ENCODE measurements at places on chromosomes 4 and X.
A peak's percentile ranks its signal among the peaks of the same experiment; 100 is the strongest.

DNA sequence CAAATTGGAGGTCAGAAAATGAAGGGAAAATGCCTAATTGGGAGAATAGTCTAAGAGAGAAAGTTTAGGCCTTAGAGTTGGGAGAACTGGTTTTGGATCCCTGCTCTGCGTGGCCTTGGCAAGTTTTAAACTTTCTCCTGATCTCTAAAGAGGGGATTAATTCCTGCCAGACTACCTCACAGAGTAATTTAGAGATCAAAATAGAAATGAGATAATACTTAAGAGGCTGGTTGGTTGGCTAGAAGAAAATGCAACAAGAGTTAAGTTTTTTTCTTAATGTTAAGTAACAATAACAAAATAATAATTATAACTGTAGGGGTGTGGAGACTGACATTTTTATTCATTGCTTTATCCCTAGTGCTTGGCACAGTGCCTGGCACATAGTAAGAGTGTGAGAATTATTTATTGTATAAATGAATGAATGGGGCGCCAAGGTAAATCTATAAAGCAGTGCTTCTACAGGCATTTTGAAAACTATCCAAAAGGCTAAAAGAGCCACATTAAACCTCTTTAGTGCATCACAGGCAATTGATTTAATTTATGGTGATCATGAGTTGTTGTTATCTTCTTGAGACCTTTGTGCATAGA lies 160.5 kb downstream of the RASL11B start:
- no peak for DNase-seq

DNA sequence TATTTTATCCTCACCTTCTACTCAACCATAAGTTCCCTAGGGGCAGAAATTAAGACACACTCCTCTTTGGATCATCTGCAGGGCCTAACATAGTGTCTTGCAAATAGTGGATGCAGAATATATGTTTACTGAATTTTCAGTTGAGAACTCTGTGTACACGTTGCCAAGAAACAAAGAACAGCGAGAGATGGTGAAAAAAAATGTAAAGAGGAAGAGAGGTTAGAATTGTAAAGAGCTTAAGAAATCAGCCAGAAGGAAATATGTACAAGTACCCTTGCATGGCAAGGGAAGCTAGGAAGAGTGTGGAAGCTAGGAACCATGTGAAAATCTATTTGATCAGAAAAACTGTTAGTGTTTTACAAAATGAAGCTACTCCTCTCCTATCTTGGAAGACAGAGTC lies 431.0 kb downstream of the SMARCA1 start:
- no peak for DNase-seq

DNA sequence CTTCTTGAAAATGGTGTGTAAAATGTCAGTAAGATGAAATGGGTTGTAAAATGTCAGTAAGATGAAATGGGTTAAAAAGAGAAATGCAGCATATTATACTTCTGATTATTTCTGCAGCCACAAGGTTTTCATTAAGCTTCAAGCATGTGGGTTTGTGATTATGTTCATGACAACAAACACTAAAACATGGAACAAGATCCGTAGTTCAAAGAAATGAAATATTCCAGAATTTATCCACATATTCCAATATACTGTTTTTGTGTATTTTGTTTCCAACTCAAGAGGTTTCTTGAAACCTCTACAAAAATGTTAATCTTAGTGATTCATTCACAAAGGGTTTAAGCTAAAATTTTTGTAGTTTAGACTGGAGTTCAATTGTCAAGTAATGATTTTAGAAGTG lies 84.0 kb downstream of the ADAMTS3 start:
- DNase-seq, result no peak

DNA sequence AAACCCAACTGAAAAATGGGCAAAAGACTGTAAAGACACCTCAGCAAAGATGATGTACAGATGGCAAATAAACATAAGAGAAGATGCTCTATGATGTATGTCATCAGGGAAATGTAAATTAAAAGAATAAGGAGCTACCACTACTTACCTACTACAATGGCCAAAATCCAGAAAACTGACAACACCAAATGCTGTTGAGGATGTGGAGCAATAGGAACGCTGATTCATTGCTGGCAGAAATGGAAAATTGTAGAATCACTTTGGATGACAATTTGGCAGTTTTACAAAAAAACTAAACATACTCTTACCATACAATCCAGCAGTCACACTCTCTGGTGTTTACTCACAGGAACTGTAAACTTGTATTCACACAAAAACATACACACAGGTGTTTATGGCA lies 222.3 kb upstream of the LDB2 start:
- peak; percentile 72 for DNase-seq

GRCh38 chrX:120302434-120302833 lies 8.8 kb downstream of the TMEM255A start:
- no peak for DNase-seq

DNA sequence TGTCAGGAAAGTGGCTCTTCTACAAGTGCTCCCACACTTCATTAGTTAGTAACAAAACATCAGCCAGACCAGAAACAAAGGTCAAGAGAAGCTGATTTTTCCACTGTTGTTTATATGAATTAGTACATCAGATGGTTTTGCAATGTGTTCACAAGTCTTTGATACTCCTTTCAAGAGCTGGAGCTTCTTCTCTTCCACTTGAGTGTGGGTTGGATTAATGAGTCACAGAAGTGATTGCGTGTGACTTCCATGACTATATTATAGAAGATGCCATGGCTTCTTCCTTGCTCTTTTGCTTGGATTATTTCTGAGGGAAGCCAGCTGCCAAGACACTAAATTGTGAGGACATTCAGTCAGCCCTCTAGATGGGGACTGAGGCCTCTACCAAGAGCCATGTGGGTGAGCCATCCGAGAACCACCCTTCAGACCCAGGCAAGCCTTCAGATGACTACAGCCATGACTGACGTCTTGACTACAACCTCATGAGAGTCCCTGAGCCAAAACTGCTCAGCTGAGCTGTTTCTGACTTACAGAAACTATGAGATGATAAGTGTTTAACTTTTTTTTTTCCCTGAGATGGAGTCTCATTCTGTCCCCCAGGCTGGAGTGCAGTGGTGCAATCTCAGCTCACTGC lies 18.1 kb downstream of the SOWAHB start:
- no peak for DNase-seq

- no peak for DNase-seq
Measured at GRCh38 chrX:141443922-141444321, 140.6 kb downstream of the SPANXA1 start.

DNA sequence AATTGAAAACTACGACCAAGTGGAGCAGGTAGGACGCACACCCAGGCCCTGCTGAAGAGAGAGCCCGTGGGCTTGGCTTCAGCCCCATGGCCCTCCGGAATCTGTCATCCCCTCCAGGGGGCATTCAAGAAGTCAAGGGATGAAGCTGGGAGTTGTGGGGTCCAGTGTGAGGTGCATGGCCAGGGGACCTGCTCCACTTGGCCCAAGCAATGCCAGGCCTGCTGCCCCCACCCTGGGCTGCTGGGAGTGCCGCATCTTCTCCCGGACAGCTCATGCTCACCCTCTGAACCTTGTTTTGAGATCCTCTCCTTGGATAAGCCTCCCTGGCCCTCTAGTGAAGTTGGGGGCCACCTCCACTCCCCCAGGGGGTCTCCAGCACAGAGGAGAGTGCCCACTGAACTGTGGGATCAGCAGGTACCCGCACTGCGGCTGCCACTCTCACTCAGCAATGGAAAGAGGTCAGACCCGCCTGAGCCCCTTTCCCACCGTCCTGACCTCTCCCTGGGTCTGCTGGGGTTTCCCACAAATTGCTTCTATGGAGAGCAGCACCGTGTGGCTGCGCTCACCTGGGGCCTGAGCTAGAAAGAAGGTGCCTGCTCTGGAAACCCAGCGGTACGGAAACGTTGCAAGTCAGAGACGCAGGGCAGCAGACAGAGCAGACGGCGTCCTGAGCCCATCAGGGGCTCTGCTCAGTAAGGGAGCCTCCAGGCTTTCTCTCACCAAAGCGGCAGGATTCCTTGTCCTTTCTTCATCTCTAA lies 5.0 kb upstream of the ABLIM2 start:
- no peak for DNase-seq

DNA sequence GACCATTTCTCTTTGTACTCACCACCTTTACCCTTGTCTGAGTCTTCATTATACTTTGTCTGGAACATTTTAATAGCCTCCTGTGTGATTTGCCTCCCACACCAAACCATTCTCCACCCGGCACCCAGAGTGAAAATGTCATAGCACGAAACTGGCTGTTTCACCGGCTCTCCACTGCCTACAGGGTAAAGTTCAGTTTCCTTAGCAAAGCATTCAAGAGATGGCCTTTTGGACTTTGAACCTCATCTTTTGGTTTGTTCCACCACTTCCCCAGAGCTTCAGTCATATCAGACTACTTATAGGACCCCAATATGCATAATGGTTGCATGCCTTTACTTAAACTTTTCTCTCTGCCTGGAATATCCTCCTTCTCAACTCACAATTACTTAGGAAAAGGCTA lies 38.3 kb downstream of the RAP2C start:
- no peak for DNase-seq
